Thymus (tissue), 14 donors: ENCODE measurements at places on chromosomes 12 and 14.
A peak's percentile ranks its signal among the peaks of the same experiment; 100 is the strongest.

- DNase-seq: no peak
These were observed 14.6 kb downstream of the PCNX4 start for GRCh38 chr14:60106339-60106738.

DNA sequence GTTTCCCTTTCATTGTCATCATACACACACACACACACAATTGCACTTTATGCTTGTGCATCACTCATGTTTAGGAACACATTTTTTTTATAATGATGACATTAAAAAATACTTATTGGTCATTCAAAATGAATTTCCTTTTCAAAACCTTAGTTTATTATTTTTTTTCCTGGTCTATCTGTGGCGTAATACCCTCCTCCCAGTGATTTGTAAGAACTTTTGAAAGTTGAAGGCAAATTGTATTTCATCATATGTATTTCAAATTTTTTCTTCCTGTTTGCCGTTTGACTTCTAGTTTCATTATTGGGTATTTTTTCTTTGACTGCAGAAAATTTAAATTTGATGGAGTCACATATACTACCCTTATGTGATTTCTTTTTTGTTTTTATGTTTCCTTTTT lies 2.5 kb upstream of the LRRK2 start:
- no peak for DNase-seq

DNA sequence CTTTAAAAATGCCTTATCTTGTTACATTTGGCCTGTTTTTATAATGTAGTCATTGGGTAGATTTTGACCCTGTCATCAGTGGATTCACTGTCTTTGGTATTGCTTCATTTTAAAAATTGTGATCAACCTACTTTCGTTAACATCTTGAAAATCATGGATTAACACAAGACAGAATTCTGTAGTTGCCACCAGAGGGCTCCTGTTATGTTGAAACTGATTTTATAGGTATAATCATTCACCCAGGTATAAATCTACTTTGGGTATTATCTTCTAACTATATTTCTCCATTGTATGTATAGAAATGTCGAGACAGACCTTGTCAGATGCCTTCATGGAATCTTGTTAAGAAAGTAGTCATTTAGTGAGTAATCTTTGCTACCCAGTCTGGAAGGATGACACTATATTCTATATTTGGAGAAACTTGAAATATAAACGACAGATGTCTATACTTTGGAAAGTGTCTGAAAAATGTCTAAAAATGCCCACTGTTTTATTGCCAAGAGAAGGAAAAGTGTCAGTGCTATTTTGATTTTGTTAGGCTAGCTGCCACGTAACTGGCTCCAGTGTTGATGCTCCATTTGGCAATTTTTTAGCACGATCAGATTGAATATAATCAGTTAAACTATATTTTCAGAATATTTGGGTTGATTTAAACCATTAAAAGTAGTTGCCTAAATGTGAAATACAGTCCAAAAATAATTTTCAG lies 129.4 kb downstream of the PELI2 start:
- no peak for DNase-seq

DNA sequence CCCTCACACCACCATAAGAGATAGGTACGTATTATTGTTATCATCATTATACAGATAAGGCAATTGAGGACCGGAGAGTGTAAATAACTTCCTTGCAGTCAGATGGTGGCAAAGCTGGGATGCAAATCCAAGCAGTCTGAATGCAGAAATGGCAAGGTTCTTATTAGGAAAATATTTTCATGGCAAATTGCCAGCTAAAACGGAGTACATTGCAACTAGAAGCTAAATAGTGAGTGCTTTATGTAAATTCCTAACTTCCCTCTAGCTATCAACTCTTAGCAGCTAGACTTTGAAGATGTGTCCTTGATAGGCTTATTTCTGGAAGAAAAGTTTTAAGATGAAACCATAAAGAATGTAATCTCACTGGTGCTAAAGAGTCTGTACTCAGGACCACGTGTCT lies 323.9 kb upstream of the DIO2 start:
- no peak for DNase-seq

GRCh38 chr12:126493366-126494108 lies 1428.3 kb downstream of the AACS start:
- DNase-seq: no peak

DNA sequence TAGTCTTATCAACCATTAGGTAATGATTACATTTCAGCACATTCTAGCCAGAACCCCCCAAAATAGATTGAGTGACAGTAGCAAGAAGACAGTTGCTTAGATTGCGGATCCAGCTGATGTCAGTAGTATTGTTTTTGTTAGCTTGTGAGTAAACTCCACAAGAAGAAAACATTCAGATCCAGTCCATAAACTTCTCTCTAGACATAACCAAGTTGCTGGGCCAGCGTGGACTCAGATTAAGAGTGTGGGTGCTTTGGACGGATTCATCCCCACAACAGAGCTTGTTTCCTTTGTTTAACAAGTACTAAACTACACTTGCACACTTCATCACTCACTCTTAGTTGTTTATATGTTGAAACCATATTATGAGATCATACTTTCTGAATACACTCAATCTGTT lies 293.4 kb downstream of the NPAS3 start:
- DNase-seq: no peak

GRCh38 chr12:111085096-111085495 lies 164.7 kb upstream of the MYL2 start:
- DNase-seq: no peak

DNA sequence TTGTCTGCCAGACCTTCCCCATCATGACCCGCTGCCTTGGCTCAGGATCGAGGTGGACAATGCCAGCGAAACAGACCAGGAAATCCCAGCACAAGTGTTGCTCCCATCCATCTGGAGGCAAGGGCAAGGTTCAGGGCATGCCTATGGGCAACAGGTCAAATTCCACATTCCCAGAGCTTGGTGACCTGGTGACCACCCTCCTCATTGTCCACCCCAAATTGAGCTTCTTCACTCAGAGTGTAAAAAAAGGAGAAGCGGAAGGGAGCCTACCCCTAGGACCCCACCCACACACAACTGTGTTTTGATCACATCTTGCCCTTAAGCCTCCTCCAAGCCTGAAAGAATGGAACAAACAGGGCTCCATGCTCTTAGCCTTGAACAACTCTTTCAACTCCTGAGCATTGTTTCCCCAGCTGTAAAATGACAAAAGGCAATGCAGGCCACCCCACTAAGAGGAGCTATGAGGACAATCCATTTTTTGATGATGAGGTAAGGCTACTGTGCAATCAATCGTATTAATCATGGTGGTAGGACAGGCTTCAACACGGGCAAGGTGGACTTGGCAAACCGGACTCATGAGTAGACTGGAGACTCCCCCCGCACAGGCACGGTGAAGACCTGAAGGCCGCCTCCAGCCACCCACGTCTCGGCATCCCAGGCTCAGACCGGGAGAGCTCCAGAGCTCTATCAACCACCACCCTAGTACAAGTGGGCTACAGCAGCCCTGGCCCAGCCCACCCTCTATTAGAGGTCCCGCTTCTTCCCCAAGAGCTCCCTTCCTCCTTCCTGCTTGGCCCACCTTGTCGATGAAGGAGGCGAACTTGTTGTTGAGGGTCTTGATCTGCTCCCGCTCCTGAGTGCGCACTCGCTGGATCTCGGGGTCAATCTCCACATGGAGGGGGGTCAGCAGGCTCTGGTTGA lies 866 bp downstream of the KRT79 start:
- DNase-seq: no peak

DNA sequence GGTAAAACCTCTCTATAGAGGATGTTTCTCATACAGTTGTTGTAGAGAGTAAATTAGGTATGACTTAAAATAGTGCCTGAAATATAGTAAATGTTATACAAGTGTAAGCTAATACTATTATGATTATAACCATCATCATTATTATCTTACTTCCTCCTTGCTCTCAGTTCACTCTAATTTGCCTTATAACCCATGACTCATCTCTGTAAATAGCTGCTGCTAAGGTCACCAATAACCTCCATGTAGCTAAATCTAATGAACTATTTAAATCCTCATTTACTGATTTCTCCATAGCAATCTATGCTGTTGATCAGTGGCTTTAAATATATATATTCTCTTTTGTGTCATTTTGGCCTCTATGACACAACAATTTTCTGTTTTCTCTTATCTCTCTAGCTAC lies 109.6 kb downstream of the RMST start:
- DNase-seq: no peak

GRCh38 chr12:92107094-92107493 lies 38.6 kb downstream of the BTG1 start:
- DNase-seq: no peak

GRCh38 chr12:39588348-39588747 lies 31.3 kb downstream of the ABCD2 start:
- no peak for DNase-seq

GRCh38 chr12:31710021-31710818 lies 18.6 kb downstream of the AMN1 start:
- DNase-seq: no peak

- DNase-seq: no peak
These were observed 106.0 kb upstream of the PRICKLE1 start for GRCh38 chr12:42695490-42695995.

DNA sequence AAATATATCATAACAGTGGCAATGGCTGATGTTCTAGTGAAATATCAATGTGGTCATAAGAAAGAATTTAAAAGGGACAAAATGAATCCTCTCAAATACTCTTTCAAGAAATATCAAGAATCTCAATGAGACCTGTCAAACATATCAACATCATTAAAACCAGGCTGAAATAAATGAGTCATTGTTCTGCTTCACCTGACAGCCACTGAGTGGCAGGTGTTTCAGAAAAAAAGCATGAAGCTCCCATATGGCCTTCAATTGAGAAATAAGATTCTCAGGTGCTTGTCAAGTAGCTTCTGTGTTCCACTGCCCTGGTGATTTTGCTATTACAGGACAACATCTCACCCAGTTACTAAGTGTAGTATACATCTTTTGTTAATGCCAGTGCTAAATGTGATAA lies 21.5 kb downstream of the ANAPC5 start:
- no peak for DNase-seq

- no peak for DNase-seq
These were observed 36.8 kb downstream of the CCDC88C start for GRCh38 chr14:91380610-91381371.

GRCh38 chr12:119857041-119857591 lies 20.0 kb downstream of the CIT start:
- no peak for DNase-seq

GRCh38 chr14:44970907-44971306 lies 8.9 kb downstream of the TOGARAM1 start:
- no peak for DNase-seq

DNA sequence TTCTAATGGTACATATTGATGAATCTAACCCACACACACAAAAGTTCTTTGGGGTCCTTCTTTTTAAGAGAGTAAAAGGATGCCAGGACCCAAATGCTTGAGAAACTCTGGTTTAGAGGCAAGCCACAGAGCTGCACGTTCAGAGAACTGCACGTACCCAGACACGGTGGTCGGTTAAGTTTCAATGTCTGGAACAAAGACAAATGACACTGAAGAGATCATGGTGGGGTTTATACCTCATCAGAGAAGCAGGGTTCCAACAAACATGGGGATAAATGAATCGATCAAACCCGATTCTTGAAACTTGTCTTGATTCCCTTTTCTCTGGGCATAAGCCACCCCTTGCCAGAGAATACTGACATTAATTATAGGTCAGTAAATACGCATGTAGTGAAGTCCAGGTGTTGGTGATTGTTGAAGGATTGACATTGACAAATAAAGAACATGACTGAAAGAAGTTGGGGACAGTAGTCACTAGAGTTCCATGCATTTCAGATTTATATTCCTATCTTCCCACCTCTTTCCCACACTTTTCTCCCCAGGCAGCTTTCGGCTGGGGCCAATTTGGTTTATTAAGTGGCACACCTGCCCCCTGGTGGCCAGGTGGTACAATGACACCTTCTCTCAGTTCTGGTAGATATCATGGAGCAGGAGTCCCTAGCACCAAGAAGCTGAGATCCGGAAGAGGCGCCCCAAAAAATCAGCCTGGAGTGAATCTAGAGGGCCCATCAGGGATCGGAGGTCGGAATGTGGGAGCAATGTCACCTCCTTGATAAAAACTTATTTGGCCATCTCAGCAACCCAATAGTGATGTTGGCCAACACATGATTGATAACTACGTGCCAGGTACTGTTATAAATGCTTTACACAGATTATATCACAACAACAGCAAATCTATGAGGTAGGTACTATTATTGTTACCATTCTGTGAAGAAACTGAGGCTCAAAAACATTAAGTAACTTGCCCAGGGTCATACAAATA lies 17.8 kb upstream of the HDAC7 start:
- DNase-seq: no peak

- no peak for DNase-seq
These were observed 65.5 kb upstream of the LHX5 start for GRCh38 chr12:113537046-113537750.

DNA sequence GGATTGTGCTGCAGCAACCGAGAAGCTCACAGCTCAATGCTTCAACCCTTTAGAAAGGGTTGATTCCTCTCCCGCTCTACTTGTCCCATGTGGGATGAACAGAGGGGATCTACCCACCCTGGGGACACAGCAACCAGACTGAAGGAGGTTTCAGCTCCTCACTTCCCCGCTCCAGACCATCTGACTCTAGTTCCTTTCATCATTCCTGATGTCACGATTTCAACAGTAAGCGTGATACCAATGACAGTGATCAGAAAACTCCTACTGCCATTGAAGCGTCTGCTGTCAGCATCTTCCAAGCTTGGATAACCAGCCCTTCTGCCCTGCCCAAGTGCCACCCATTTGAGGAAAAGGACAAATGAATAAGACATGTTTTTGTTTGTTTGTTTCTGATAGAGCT lies 14.3 kb downstream of the SERPINA1 start:
- no peak for DNase-seq

DNA sequence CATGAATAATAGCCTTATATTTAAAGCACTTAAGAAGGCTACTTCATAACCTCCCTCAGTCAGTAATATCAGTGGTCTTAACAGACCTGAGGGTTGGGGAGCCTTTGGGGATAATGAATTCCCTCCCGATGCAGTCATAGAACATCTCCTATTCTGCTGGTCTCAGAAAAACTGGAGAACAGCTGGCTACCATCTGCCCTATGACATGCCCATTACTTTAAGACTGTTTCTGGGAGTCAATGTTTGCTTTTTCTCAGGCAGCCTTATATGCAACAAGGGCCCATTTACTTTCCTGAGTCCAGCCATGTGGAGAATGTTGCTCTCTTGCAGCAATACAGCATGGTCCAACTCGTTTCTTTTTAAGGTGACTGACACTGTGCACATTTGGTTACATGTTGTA lies 161.7 kb upstream of the PARP11 start:
- DNase-seq: no peak

DNA sequence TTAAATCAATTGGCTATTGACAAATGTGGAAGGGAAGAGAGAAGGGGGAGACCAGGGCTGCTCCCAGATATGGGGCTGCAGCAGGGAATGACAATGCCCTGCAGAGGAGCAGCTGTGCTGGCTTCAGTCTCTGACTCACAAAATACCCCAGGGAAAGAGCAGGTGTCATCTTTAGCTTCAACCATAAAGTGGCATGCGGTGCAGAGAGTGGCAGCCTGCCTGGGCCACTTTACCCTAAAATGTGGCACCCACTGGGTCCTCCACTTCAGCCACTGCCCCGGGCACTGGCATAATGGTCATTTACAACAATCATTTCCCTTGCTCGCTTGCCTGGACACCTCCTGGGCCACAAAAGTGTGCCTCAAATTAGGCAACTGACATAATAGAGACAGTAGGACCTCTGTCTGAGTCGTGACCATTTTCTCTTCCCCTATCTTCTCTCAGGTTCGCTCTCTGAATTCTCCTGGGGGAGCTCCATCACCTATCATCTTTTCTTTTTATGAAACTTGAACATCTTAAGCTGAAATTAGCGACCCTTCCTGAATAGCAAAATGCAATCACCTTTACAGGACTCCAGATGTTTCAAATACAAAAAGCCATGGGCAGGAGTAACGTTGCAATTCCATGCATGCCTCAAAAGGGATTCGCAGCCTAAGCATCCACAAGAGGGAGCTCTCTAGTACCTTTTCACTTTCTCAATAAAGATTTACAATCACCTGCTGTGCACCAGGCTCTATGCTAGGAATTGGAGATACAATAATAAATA lies 179.9 kb upstream of the ATF7IP start:
- DNase-seq: peak; percentile 13
